Muscle of leg (tissue), 16 donors: ENCODE measurements at places on chromosomes 5 and 9.
A peak's percentile ranks its signal among the peaks of the same experiment; 100 is the strongest.

DNA sequence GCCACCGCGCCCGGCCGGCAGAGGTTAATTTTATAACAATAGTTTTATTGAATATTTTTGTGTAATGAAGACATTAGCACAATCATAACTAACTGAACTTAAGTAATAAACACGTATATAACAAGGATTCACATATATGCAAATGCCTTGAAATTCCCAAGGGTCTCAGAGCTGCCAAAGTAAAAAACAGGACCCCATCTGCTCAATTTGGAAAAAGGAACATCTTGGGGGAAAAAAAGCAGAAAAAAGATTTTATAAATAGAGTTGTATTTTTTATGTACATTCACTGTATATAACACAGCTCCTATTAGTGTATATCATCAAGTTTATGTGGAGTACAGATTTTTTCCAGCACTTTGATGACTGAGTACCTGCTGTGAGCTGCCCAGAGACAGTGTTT lies 366.7 kb downstream of the BRINP1 start:
- DNase-seq = no peak

- DNase-seq = no peak
These were observed 52.2 kb upstream of the GRAMD2B start for GRCh38 chr5:126370796-126371718.

- DNase-seq = no peak
These were observed 232.7 kb upstream of the ACTBL2 start for GRCh38 chr5:57715296-57715695.

GRCh38 chr5:155150012-155150411 lies 136.5 kb downstream of the KIF4B start:
- DNase-seq = no peak

DNA sequence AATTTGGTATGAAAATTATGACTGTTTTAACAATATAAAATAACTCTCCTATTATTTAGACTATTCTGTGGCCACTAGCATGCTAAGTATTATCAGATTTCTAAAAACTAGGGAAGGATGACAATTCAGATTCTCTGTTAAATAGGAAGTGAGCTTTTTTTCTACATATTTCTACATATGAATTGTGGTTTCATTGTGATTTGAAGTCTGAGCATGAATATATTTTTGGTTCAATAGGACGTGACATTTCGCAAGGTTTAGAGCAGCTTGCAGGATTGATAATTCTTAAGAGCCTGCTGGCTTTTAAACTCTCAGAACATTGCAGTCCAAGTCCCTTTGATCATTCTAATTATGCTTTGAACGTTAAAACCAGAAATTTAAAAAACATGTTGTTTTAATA lies 82.9 kb downstream of the ADGRV1 start:
- DNase-seq = no peak

DNA sequence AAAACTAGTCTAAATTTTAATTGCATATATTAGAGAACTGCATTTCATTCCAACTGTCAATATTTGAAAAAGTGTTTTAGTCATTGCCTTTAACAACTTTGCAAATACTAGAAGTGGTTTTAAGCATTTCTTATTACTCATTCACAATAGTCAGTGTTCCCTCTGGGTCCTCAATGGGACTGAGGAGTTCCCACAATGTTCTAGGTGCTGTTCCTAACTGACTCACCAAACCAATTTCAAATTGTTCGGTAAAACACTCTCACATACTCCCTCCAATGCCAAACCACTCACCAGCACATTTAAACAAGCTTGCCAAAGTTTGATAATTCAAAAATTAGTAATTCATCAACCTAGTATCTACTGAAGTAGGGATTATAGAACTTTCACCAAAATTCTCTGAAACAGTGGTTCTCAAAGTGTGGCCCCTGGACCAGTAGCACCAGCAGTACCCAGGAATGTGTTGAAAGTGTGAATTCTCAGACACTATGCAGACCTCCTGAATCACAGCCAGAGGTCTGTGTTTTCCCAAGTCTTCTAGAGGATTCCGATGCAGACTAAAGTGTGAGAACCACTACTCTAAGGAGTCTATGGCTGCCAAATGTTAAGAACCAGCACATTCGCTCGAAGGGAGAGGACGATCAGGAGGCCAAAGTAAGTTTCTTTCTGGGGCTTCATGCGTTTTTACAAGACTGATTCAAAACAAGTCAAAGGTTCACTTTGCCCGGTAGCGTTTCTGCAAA lies 72.8 kb downstream of the APBA1 start:
- no peak for DNase-seq

DNA sequence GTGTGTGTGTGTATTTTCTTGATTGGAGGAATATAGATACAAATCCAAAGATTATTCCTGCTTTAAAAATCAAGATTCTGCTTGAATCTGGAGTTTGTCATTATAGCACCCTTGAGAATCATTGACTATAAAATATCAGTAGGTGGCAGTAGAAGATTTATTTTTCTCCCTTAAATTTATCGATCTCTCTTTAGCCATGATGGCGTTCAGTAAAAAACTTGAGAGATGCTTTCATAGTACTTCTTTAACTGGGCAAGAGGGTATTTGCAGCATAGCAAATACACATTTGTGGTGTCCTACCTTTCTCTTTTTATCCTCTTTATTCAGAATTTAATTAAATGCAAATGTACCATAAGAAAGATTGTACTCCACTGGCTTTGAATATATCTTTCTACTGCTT lies 307.7 kb downstream of the ADGRV1 start:
- DNase-seq = peak; percentile 48

GRCh38 chr5:102314328-102314727 lies 18.2 kb upstream of the SLCO4C1 start:
- DNase-seq = no peak

GRCh38 chr5:56148453-56148971 lies 84.6 kb downstream of the ANKRD55 start:
- DNase-seq = peak; percentile 67

DNA sequence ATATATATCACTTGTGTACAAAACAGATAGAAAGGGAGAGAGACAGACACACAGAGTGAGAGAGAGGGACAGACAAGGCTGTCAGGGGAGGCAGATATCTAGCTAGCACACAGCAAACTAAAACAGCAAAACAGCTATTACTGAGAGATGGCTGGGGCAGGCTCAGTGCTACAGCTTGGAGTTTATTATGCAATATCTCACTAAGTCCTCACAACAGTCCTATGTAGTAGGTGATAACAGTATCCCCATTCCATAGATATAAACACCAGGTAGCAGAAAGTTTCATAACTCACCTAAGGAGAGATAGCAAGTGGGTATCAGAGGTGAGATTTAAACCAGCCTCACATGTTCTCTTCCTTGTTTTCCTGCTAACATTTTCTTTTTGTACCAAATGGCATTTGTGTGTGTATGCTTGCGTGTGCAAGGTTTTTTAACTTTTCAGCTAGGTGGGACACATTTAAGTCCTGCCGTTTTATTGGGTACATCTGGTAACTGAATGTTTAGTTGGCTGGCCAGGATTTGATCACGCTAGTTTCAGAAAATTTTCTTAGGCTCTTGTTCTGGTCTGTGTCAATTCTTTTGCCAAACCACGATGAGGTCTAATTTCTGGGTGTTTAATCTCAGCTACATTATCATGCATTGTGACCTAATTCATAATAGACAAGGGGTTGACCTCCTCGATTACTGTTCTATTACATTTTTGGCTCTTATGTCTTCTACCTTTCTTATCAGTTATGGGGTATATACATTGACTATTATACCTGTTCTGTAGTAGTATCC lies 105.1 kb downstream of the LMNB1 start:
- no peak for DNase-seq

DNA sequence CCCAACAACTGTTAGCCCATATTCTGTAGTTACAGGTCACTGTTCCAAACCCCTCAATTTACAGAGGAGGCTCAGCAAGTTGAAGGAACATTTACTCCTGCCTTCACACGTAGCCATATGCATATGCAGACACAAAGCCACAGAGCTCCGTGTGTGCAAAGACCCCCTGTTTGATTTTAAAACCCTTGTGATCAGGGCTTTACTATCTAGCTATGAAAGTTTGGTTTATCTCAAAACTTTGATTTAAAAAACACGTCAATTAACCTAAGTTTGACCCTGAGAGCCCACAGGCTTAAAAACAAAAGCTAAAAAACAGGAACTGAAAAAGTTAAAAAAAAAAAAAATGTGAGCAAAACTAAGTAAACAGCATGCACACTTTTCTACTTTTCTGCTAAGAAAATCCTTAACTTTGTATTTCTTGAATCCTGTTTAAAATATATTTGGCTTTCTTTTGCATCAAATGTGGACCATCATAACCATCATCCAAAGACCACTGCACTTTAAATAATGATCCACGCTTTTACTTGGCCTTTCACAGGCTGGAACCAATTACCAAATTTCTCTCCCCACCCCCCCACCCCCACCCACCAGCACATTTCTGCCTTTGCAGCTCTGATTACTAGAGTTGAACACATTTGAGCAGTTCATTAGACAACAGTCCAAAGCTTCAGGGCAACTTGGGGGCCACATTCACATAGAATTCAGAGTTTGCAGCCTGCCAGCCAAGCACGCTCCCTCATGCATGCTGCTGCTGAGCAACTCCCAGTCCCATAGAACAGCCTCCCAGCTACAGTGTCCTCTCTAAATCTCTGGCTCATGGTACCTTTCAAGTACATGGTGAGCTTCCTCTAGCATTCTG lies 128.8 kb upstream of the MAP3K1 start:
- DNase-seq = no peak
